Right lung (tissue), 10 donors: ENCODE measurements at places on chromosomes 4 and X. TPM values are rescaled to one million over a fixed set of nuclear protein-coding genes. Genes with fewer than 3 reads are reported as not detected.

Gene TRAM1L1
- 18.1 TPM for polyA plus RNA-seq

DNA sequence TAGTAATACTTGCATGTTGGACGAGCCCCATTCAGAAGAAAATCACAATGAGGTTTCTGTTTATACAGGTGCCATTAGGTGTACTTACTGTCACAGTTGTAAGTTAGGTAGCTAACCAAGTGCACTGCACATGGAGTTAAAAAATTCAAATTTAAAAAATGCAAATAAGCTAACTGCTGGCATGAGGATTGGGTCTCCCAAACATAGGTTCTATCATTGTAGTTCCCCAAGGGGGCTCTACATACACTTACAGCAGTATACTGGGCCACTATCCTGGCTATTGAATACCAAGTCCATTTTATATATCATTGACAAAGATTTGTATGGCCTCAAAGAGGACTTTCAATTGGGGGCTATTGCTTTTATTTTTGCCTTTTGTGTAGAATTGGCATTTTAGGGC, 153.4 kb downstream of the FMR1NB start:
- DNase-seq, result no peak

DNA sequence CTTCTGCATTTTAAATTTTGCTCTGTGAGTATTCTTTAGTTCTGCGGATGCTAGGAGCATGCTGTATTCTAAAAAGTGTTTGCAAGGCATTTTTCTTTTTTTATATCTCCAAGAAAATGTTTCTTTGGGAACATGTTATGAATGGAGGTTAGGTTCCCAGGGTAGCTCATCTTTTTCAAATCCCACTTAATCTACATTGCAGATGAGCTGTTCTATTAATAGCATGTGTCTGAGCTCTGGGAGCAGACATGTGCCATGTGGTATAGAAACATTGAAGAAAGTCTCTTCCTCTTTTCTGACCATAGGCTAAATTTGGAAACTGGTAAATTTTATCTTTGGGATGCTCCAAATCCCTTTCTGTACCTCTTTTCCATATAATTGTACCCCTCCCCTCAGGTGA, 23.2 kb downstream of the DIAPH2 start:
- no peak for DNase-seq

Gene MTNR1A
- not detected for polyA plus RNA-seq

DNA sequence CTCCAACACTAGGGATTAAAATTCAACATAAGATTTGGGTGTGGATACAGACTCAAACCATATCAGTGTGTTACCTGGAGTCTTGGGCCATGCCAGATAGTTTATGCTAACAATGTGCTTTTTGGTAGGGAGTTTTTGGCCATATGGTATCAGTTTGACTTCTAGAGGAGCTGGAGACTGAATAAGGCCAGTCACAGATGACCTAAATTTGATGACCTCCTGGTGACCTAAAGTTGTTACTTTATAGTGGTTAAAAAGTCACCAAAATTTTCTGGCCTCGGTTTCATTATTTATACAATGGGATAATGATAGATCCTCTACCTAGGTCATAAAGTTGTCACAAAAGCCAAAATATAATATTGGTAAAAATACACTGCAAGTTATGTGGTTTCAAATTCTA, 877.1 kb downstream of the RAPGEF2 start:
- no peak for DNase-seq

Gene FANCB
- 6.4 TPM for polyA plus RNA-seq

DNA sequence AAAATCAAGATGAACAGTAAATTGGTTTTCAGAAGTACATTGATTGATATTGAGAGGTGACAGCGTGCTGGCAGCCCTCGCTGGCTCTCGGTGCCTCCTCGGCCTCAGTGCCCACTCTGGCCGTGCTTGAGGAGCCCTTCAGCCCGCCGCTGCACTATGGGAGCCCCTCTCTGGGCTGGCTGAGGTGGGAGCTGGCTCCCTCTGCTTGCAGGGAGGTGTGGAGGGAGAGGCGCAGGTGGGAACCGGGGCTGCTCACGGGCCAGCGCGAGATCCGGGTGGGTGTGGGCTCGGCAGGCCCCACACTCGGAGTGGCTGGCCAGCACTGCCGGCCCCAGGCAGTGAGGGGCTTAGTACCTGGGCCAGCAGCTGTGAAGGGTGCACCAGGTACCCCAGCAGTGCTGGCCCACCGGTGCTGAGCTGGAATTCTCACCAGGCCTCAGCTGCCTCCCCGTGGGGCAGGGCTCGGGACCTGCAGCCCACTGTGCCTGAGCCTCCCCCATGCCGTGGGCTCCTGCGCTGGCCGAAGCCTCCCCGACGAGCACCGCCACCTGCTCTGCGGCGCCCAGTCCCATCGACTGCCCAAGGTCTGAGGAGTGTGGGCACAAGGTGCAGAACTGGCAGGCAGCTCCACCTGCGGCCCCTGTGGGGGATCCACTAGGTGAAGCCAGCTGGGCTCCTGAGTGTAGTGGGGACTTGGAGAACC, 25.2 kb downstream of the RAP2C start:
- no peak for DNase-seq

- no peak for DNase-seq
Measured at GRCh38 chrX:155086961-155087735, 15.8 kb downstream of the BRCC3 start.

DNA sequence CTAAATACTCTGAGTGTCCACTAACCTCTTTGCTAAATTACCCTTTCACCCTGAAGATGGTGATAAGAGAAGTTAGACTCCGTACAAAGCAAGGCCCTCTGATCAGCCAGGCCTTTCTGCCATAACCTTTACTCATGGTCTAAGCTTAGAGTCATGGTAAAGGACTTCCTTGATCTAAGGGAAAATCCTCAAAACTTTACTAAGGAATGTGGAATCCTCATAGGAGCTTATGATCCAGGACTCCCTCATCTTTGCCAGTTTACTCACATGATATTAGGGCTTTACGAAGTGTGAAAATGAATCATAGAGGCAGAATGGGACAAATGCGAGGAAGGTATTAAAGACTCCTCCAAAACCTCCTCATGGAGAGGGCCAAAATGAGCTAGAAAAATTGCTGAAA, 7.9 kb upstream of the FAM13A start:
- no peak for DNase-seq

- DNase-seq, result no peak
Measured at GRCh38 chrX:69951753-69952152, 98.0 kb downstream of the AWAT2 start.

GRCh38 chr4:93152491-93152890, 676.1 kb upstream of the ATOH1 start:
- no peak for DNase-seq

GRCh38 chrX:28188526-28188925, 207.3 kb upstream of the DCAF8L1 start:
- no peak for DNase-seq

DNA sequence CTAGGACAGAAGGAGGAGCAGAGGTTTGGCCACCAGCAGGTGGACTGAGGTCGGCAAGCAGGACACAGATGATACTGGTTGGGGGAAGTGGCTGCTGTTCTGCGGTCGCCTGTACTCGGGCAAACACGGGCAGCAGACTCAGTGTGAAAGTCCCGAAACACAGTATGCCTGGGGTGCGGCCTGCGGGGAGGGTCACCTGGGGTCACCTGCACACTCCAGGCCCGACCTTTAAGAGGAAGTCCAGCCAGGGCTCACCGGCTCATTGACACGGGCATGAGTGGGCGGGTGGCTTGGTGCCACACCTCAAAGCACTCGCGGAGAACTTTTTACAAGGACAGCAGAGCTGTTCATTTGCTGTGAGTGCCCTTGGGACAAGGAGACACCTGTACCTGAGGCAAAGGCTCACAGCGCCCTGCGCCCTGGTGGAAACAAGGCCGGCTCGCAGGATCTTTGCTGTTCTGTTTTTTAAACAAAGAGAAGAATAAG, 71.5 kb upstream of the MXD4 start:
- DNase-seq, result no peak

Gene TMEM156
- polyA plus RNA-seq, result 0.63 TPM

- DNase-seq, result no peak
Measured at GRCh38 chrX:120840827-120841226, 34.8 kb downstream of the CT47B1 start.

Gene CRMP1
- polyA plus RNA-seq, result 61.3 TPM

Gene SRPX2
- polyA plus RNA-seq, result 32.3 TPM
